ENCODE measurements at places on chromosomes 7 and 10. TPM values are rescaled to one million over a fixed set of nuclear protein-coding genes. Genes with fewer than 3 reads are reported as not detected.

Gene AKR1C4
- total RNA-seq: not detected

DNA sequence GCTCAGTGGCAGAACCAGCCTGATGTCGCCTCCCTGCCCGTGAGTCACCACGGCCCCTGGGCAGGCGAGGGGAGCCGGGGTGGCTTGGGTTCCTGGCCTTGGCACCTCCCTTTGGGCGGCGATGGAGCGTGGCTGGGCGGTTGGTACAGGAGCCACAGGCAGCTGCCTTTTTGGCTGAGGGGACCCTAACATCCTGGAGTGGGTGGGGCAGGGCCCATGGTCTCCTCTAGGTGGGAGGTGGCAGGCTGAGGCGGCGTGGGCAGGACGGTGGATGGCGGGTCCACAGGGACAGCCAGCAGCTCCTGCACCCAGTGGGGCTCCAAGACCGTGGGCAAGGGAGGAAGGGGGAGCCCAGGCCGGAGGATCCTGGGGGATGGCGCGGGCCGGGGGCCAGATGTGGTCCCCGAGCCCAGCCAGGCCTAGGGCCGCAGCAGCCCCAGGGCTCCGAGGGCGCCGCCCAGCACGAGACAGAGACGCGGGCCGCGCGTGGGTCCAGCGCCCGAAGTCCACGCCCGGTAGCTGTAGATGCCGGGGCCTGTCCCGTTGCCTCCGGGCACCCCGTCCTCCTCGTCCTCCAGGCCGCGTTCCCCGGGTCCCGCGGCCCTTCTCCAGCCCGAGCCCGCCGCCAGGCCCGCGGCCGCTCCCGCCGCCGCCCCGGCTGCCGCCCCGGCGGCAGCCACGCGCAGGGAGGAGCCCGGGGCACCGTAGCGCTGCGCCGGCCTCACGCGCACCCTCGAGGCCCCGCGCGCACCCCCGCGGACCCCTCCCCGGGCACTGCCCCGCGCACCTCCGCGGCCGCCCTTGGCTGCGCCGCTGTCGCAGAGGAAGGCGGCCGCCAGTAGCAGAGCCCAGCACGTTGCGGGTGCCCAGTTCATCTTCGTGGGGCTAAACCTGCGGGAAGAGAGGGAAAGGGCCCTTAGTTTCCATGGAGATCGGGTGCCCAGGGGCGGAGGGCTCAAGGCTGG lies 1.3 kb downstream of the SPRN start:
- H3K4me1 ChIP-seq: peaks cover 2% of the 10 kb centered on the region
- H3K27me3 ChIP-seq: peaks cover 2% of the 10 kb centered on the region
- no peak overlapping the region for H3K27ac ChIP-seq

GRCh38 chr10:132482090-132482800 lies 55.3 kb upstream of the INPP5A start:
- H3K27ac ChIP-seq: no peak overlapping the region
- H3K4me3 ChIP-seq: no peak overlapping the region
- no peak for DNase-seq

Gene MCM10
- 70.6 TPM for total RNA-seq

Measured in activated CD4-positive, alpha-beta memory T cell treated with anti-CD3 and anti-CD28 coated beads for 36 hours (primary cell).